ENCODE measurements at places on chromosomes 16 and 17.

GRCh38 chr16:30132591-30132990 is 9.6 kb upstream of the MAPK3 start:
- no peak for DNase-seq

DNA sequence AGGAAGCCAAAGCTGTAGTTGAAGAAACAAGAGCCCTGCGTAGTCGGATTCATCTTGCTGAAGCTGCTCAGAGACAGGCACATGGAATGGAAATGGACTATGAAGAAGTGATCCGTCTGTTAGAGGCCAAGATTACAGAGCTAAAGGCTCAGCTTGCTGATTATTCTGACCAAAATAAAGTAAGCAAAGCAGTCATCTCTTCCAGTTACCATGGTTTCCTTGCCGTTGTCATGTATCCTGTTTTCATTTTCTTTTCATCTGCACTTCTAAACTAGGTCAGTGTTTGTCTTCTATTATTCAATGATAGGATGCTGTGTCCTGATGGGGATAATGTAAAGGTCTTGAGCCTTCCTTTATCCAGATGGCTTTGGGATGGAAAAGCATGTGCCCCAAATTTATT is 104.3 kb downstream of the STXBP4 start:
- no peak for DNase-seq

- no peak for DNase-seq
Observed at GRCh38 chr17:41537990-41538389, 9.9 kb upstream of the KRT19 start.

GRCh38 chr17:7292729-7293128 is 1.7 kb downstream of the YBX2 start:
- DNase-seq: no peak

GRCh38 chr17:64306850-64307463 is 43.9 kb upstream of the TEX2 start:
- DNase-seq: peak; percentile 27

- DNase-seq: no peak
Observed at GRCh38 chr16:71264299-71264698, 24.9 kb downstream of the CMTR2 start.

GRCh38 chr17:42078396-42079043 is 19.8 kb downstream of the ZNF385C start:
- DNase-seq: no peak

Data from stimulated activated CD8-positive, alpha-beta memory T cell treated with anti-CD3 and anti-CD28 coated beads, Interleukin-15, amount 100 ng/mL, for 4 hours (primary cell).